ENCODE measurements at places on chromosomes 5 and 9.

DNA sequence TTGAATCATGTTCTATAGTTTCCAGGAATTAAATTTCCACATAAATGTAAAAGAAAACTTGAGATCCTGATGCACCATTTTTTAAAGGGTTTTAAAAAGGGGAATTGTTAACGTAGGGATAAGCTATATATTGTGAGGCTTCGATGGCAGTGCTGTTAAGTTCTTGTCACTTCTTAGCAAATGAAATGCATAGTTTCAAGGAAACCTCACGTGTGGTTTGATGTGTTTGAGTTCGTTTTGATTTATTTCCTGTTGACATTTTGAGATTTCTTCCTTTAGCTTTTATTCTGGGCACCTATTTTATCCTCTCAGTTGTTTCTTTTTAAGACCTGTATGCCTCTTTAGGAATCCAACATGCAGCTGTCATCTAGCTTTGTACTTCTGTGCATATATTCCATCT lies 301.0 kb downstream of the DOCK8 start:
- no peak for DNase-seq

DNA sequence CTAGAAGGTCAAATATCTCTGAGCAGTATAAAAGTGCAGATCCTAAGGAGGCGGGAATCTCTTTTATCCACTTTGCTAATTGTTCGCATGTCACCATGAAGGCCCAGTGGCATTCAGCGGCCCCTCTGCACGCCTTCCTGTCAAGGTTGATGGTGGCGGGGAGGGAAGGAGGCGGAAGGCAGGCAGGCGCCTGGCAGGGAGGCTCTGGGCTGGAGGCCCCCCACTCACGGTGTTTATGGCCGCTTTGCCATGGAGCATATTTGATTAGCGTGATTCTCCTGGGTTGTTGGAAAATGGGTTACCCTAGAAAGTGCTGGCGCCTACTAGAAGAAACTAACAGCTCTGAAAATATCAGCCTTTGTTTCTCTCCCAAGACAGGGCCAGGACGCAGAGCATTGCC lies 209.6 kb downstream of the FSTL4 start:
- no peak for DNase-seq

DNA sequence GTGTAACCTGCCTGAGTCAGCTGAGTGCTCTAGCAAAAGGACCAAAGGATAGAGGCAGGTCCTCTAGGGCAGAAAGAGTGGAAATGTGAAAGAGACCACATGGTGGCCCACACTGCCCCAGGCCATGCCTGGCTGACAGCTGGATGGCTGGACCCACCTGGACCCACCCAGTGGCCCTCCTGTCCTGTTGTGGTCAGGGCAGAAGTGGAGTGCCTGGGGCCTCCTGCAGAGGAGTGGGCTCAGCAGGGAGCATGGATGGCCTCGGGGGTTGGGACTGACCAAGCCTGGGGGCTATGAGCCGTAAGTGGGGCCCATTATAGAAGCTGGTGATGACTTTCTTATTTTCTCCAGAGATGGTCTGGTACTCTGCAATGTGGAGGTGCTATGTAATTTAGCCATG lies 55.7 kb upstream of the FAM120AOS start:
- no peak for DNase-seq

DNA sequence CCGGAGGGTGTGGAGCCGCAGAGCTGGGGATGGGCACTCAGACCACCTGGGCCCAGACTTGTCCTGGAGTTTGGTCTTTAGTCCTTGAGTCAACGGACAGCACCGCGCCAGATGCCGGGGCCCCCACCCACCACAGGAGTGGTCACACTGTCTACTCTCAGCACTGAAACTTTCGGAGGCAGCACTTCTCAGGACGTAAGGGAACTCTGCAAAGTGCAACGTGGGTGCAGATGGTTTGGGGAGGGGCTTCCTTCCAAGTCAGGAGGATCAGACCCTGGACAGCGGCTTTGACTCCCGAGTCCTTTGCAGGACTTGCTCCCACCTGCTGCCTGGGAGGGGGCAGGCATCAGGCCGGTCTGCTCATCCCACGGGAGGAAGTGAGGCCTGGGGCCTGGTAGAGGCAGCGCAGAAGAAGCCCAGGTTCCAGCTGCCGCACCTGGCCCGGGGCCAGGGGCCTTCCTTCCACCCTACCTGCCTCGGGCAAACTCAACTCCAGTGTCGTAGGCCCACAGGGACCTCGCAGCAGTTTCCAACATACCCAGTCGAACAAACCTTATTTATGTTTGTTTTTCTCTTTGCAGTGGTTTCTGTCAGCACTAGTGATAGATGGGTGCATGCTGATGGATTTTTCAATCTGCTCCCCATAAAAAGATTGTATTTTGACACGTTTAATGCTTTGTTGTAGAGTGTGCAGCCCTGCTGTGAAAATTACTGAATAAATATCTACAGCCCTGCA lies 149.8 kb upstream of the PPP1R26 start:
- no peak for DNase-seq
